CD4-positive, alpha-beta T cell treated with Interleukin-17A for 4 hours (primary cell): ENCODE measurements at places on chromosomes 4 and X.

GRCh38 chrX:15814771-15815365 is 24.6 kb downstream of the ZRSR2 start:
- peak; percentile 14 for DNase-seq

- no peak for DNase-seq
These were observed 10.0 kb upstream of the CHIC2 start for GRCh38 chr4:54074381-54074780.

- no peak for DNase-seq
These were observed 168.2 kb downstream of the ZNF518B start for GRCh38 chr4:10288830-10289537.

DNA sequence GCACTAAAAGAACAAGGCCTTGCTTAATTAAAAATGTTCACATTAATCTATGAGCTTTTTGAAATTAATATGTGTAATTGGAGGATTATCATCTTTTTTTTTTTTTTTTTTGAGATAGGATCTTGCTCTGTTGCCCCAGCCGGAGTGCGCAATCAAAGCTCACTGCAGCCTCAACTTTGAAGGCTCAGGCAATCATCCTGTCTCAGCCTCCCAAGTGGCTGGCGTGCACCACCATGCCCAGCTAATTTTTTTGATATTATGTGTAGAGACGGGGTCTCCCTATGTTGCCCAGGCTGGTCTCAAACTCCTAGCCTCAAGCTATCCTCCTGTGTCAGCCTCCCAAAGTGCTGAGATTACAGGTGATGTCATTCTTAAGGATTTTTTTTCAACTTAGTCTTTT is 20.0 kb downstream of the PRPS1 start:
- DNase-seq: no peak

- DNase-seq: no peak
These were observed 14.6 kb downstream of the GRXCR1 start for GRCh38 chr4:42906891-42907759.

DNA sequence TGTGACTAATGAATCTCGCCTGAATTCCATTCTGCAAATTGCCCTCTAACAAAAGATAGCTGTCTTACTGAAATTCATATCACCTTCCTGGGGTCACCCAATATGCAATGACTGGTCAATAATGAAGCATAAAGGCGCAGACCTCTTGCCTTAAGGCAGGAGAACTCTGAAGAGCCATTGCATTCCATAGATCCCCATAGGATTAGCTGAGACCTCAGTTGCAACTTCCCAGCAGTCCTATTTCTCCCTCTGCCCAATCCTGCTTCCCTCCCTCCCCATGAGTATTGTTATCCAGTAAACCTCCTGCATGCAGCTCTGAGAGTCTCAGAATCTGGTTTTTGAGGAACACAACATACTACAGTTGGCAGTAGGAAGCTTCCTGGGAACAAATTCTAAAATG is 396.5 kb downstream of the DCAF12L2 start:
- DNase-seq: no peak

DNA sequence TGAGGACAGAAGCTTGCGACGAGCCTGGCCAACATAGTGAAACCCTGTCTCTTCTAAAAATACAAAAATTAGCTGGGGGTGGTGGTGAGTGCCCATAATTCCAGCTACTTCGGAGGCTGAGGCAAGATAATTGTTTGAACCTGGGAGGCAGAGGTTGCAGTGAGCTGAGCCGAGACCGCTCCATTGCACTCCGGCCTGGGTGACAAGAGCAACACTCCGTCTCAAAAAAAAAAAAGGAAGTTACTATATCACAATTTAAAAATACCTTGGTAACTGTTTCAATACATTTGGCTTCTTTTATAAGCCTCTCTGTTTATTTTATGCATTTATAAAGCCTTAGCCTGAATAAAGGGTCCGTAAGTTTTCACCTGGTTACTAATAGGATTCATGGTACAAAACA is 46.6 kb upstream of the CHRNA9 start:
- no peak for DNase-seq

DNA sequence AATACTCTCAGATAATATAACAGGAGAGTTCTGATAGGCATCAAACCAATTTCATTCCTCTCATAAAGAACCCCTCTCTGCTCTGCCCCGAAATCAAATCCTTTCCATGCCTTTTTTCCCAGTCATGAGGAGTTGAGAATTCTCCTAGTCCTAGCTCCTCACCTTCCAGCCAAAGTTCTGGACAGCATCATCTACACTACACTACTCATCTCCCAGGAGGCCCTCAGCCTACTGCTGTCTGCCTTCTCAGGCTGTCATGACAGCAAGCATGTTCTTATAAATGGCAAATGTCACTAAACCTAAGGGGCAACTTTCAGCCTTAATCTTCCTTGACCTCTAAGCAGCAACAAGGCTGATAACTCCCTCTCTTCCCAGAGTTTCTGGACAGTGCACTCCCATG is 26.6 kb downstream of the MAPK10 start:
- DNase-seq: no peak

GRCh38 chrX:119753001-119753400 is 5.4 kb upstream of the SOWAHD start:
- no peak for DNase-seq

GRCh38 chr4:149176039-149176438 is 639.6 kb downstream of the IQCM start:
- DNase-seq: no peak

DNA sequence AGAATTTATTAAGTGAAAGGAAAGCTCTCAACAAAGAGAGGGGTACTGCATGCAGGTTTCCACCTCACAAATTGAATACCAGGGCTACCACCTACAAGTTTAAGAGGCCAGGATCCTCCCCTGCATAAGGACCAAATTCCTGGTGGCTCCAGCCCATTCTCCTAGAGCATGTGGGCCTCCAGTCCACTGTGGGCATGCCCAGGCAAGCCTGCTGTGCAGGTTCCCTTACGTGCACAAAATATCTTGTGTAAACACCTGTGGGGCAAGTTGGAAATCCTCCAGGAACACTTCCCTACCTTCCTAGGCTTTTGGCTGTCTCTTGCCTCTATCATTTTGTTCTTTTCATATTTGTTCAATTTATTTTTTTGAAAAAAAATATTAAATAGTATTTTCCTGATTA is 724.3 kb downstream of the ARAP2 start:
- DNase-seq: no peak

GRCh38 chr4:14157262-14157661 is 529.7 kb upstream of the BOD1L1 start:
- DNase-seq: no peak

- DNase-seq: no peak
These were observed 74.3 kb downstream of the NUDT10 start for GRCh38 chrX:51406688-51407519.

DNA sequence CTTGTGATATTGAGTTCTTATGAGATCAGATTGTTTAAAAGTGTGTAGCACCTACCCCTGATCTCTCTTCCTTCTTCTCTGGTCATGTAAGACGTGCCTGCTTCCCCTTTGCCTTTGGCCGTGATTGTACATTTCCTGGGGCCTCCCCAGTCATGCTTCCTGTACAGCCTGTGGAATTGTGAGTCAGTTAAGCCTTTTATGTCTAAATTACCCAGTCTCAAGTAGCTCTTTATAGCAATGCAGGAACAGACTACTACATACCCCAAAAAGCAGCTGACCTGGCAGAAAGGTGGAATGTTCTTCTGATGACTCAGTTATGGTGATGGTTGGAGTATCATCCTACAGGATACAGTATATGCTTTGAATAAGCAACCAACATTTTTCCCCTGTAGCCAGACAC is 11.4 kb upstream of the MCUB start:
- peak; percentile 56 for DNase-seq

DNA sequence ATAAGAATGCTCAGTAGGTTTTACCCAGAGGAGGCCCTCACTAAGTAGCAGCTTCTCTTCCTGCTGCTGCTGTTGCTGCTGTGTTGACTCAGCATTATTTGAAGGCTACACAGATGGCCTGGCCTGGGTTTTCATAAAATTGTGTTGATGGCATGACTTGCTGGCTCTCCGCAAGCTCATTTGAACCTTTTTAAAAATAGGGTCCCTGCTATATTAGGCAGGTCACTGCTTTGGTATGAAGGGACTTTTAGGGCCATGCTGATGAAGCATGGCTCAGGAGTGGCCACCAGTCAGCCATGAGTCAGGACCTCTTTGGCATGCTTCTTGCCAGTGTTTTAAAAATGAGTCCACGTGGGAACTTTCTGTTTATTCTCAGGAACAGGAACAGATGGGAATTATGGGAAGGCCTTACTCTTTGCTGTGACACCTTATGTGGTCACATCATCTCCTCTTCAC is 128.7 kb downstream of the MID1IP1 start:
- DNase-seq: no peak

DNA sequence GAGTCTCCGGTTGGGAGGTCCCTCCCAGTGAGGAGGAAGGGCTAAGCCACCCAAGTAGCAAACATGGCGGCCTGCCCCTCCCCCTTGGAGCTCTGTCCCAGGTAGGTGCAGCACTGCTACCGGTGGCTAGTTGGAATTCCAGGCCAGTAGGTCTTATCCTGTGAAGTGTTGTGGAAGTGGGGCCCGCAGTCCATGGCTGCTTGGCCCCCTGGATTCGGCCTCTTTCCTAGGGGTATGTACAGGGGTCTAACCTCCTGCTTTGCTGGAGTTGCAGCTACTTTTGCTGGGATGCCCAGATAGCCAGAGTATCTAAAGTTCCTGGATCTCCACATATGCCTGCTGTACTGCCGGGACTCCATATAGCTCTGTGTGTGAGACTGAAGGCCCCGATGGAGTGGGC is 9.9 kb upstream of the TMSB15C start:
- no peak for DNase-seq

DNA sequence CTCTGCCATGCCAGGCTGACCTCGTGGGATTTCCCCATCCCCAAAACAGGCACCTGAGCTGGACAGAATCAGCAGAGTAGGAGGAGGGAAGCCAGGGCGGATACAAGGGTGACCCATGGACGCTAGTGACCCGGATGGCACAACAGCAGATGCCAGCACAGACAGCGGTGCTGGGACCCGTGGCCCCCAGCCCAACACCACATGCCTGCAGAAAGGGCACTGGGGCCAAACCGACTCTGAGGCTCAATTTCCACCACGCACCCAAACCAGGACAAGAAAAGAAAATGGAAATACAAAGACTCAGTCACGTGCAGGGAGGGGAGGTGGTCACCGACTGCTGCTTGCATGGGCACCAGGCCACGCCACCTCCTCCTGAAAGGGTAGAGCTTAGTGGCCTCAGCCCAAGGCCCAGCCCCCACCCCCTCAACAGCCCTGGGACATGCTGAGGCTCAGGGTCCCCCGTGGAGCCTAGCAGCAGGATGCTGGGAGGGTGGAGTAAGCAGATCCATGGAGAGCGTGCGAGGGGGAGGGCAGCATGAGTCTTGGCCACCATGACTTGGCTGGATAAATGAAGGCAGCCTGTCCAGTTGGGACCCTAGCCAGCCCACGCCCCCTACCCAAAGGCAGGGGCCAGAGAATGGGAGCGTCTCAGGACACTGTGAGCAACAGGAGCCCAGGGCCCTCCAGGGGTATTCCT is 47.7 kb downstream of the C4orf50 start:
- no peak for DNase-seq

- DNase-seq: no peak
These were observed 204.1 kb downstream of the NR3C2 start for GRCh38 chr4:148238086-148238485.

DNA sequence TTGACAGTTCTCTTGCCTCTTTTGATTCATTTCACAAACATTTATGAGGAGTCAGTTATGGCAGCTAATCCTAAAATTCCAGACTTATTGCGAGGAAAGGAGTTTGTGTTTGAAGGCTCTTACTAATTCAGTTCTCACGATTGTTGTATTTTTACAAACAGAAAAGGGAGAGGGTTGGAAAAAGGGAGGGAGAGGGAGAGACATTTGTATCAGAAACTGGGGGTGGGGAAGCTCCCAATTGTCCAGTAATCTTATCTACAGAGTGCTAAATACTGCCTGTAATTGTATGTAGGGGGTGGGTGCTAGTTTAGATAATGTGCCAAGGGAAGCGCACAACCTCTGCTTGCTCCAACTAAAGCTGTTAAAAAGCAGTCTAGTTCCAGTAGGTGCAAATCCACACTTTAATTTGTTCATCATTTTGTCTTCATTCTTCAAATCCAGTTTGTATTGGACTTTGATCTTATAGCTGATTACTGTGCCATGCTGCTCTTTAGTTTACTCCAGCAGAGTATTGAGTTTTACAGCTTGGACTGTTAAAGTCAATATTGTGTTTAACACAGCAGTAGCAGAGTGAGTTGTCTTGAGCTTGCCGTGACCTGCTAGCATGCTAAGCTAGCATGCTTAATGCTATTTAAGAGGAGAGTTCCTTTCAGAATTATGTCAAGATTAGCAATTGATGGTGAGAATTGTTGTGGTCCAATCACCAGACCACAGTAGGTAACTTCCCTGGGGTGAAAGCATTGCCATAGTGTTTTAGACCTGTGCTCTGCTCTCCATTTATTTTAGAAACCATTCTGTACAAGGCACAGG is 13.9 kb downstream of the FNIP2 start:
- DNase-seq: no peak

- DNase-seq: no peak
These were observed 44.8 kb upstream of the CDKN2AIP start for GRCh38 chr4:183399616-183400015.

GRCh38 chr4:21819086-21819485 is 129.5 kb downstream of the KCNIP4 start:
- no peak for DNase-seq

DNA sequence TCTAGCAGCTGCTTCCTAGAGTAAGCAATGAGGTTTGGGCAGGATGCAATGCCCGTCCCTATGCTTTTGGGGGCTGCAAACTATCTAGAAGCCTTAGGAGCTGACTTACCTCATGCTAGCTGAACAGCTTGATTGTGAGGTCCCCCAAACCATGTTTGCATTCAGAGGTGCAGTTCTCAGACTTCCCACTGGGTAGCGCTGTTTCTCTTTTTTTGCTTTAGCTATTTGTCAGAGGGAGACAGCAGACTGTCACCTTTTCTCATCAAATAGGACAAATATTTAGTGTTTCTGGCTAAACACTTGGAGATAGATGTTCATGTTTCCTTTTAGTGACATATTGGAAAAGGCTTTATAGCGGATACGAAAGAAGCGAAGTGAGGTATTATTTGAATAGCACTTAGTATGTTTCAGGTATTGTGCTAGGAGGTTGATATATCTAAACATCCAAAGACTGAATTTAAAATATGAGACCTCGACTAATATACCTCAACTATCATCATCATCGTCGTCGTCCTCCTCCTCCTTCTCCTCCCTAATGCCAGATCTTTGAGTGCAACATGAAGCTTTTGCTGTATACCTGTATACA is 18.7 kb upstream of the TMEM192 start:
- DNase-seq: peak; percentile 82

DNA sequence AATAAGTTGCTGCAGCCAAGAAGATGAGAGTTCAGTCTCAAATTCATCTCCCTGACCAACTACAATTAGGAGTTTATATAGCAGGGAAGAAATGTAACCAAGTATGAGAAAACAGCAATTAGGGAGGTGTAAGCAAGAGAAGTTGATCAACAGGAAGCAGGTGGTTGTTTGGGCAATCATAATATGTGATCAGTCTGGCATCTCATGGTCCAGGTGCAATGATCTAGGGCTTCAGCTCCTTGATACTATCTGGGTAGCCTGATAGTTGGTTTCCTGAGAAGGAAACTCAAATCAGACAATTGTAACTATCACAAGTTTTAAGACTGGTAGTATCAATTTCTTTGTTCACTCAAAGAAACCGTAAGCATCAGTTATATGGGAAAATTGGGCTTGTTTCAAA is 1574.3 kb upstream of the PABPC4L start:
- DNase-seq: no peak

GRCh38 chrX:14819769-14820168 is 53.1 kb downstream of the FANCB start:
- DNase-seq: no peak

GRCh38 chr4:53576071-53576617 is 15.1 kb downstream of the LNX1 start:
- no peak for DNase-seq
